Chondrocyte (in vitro differentiated cells): ENCODE measurements at places on chromosomes 3 and 15.

DNA sequence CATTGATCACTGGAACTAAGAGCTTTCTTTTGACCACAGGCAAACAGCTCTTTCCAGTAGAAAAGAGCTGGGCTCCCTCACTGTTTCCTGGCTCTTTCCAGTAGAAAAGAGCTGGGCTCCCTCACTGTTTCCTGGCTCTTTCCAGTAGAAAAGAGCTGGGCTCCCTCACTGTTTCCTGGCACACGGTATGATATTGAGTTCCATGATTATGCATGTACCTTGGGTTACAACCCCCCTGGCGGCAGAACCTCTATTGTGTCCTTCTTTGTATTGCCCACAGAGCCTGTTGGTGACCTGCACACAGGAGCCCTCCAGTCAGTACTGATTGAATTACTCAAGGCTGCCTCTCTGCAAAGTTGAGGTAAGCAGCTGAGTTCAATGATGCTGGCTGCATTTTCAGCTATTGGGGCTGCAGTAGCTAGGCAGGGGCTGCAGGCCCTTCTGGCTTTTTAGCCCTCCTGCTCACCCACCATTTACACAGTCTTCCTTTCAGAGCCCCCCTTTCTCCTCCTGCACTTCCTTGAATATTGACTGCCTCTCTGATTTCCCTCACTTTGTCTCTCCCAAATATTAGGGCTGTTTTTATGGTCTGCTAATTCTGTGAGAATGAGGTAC is 10.2 kb downstream of the ACKR2 start:
- peaks cover 10% of the 10 kb centered on the region for H3K4me1 ChIP-seq
- H3K36me3 ChIP-seq, result no peaks in the 10 kb centered on the region
- H3K27ac ChIP-seq, result no peak overlapping the region

DNA sequence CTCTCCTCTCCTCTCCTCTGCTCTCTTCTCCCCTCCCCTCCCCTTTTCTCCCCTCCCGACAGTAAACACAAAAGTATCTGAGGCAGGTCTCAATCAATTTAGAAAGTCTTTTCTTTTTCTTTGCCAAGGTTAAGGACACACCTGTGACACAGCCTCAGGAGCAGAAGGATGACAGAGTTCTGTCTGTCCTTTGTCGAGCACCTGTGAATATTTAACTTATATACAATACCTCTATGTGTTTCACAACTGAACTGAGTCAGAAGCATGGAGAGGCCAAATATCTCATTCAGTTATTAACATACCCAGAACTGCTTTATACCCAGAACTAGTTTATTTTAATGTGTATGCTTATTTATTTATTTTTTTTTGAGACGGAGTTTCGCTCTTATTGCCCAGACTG is 81.1 kb upstream of the ROBO1 start:
- peaks cover 20% of the 10 kb centered on the region for H3K4me1 ChIP-seq
- H3K36me3 ChIP-seq, result no peaks in the 10 kb centered on the region
- H3K27ac ChIP-seq, result no peak overlapping the region
- no peak overlapping the region for H3K4me3 ChIP-seq
- no peak for DNase-seq
- no peaks in the 10 kb centered on the region for H3K27me3 ChIP-seq

- no peak overlapping the region for H3K4me3 ChIP-seq
- peaks cover 77% of the 10 kb centered on the region for H3K4me1 ChIP-seq
- H3K36me3 ChIP-seq, result peaks cover 6% of the 10 kb centered on the region
- H3K27ac ChIP-seq, result peak overlapping the region; percentile 49
These were observed 25.3 kb downstream of the MEF2A start for GRCh38 chr15:99590913-99591646.

GRCh38 chr3:108125550-108126071 is 34.8 kb upstream of the CD47 start:
- peaks cover 2% of the 10 kb centered on the region for H3K27me3 ChIP-seq
- no peak overlapping the region for H3K27ac ChIP-seq
- H3K4me1 ChIP-seq, result peaks cover 3% of the 10 kb centered on the region
